ENCODE measurements at places on chromosomes 11 and 22. TPM values are rescaled to one million over a fixed set of nuclear protein-coding genes. Genes with fewer than 3 reads are reported as not detected.
A peak's percentile ranks its signal among the peaks of the same experiment; 100 is the strongest.

GRCh38 chr11:62394825-62395538 is 23.9 kb upstream of the SCGB1A1 start:
- peak; percentile 72 for DNase-seq

DNA sequence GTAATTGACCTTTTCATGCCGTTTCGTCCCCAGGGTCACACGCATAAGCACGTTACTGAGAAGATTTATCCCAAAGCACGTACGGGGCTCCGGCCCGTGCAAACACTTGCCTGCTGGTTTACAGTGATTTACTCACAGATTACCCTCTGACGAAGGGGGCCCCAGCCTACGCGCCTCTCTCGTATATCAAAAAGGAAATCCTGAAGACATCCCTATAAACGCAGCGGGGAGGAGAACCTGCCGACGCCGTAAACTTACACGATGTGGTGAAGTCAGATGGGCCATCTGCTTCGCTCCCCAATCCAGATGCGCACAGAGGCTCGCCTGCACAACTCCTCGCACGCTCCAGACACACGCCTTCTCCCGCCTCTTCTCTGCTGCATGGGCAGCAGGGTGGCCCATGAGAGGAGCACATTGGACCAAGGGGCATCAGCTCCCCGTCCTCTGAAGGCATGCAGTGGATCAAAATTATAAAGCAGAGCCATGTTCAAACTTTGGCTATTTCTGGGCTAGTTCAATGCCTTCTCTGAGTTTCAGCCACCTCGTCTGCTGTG is 123.6 kb downstream of the MN1 start:
- DNase-seq: no peak

DNA sequence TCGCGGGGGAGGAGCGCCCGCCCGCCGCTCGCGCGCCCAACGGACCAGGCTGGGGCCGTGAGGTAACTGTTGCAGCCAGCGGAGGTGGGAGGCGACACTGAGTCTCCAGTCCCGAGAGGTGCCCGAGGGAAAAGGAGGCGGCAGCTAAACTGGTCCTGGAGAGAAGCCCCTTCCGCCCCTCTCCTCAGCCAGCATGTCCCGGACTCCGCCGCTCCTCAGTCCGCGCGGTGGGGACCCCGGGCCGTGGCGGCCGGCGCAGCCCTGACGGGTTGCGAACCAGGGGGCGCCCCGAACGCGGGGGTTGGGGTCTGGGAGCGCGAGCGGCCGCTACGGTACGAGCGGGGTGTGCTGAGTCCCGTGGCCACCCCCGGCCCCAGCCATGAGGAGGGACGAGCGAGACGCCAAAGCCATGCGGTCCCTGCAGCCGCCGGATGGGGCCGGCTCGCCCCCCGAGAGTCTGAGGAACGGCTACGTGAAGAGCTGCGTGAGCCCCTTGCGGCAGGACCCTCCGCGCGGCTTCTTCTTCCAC is at the start of gene PDE3B:
Gene PDE3B (plus strand): TSS at position 108 of the 529 bp plus-strand sequence. CDS start 272 bp downstream, at position 380.
- no peak for DNase-seq

GRCh38 chr22:44701187-44701790 is 715 bp upstream of the PRR5 start:
- DNase-seq: no peak

The SLC25A18 gene
- not detected for total RNA-seq

The MCAM gene
- 377 TPM for total RNA-seq

DNA sequence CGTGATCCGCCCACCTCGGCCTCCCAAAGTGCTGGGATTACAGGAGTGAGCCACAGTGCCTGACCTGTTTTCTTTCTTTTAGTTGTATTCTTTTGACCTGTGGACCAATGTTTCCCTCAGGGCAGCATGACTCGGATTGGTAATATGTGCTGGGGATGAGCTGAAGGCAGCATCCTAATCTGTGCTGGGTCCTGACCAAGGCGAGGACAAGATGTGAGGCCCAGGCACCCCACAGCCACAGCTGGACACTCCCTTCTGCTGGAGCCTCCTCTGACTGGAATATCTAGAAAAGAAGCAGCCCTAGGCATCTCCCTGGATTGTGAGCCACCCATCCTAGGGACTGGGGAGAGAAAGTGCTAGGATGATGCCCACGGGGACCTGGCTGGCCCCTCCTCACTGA is 105.4 kb downstream of the PDE2A start:
- DNase-seq: no peak

The HYOU1 gene
- 123 TPM for total RNA-seq

DNA sequence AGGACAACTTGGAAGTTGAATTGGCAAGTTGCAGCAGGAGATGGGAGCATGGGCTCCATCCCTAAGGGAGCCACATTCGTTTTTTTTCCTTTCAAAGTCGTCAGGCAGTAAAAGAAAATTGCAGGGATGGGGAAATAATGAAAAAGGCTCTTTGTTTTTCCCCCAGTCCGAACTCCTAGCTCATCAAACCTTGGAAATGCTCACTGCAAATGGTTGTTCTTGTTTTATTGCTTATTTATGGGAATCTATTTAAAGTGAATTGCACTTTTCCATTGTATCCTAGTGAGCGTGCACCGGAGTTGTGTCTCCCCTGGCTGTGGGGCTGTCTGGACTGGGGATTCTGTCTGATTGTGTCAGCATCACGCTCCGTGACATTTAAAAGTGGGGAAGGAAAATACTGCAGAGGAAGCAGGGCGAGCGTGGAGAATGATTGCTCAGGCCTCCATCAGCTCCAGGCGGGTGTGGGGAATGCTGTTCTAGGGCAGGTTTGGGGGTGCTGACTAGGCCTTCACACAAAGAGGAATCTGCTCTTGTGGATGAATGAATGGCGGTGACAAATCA is 306.4 kb downstream of the KIRREL3 start:
- DNase-seq: no peak

The PATE3 gene
- total RNA-seq: not detected

GRCh38 chr22:29883775-29884097 is 762 bp downstream of the MTMR3 start:
- no peak for DNase-seq

DNA sequence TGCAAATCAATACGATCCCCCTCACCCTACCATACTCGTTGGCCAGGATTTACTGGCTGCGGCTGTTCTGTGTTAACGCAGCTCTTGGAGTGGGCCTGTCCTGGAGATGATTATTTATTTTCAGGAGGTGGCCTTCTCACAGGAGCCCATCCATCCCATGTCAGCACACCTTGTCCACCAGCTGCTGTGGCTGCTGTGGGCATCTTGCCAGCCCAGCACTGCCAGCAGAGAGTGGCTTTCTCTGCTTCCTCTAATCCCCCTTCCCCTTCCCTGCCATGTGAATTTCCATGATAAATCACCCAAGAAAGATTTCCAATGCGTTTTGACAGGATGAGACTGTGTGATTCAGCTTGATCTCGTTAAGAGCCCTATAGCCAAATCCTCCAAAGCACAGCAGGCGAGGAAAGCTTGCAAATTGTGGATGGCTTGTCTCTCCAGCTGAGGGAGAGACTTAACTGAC is 309.1 kb upstream of the C11orf87 start:
- peak; percentile 6 for DNase-seq

DNA sequence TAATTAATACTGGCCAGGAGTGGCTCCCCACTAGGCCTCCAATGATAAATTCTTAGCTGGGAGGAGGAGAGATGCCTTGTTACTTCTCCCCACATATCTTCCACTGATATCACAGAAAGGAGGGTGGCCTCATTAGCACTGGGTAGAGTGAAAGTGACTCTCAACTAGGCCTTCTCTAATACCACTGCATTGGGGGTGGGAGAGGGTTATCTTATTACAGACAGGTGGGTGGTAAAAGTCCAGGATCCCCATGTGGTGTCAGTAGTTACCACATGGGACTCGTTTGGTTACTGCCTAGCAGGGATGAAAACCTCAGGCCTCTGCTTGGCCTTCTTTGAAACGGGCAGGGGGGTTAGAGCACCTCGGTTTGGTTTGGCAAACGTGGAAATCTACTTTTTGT is 167.3 kb downstream of the UVRAG start:
- DNase-seq: no peak

- DNase-seq: peak; percentile 52
Observed at GRCh38 chr22:46077669-46078099, 72.6 kb upstream of the PPARA start.

All from HT1080 (cell line).